ENCODE measurements at places on chromosomes 2 and 18.

- no peak for DNase-seq
These were observed 89.3 kb downstream of the ACVR1 start for GRCh38 chr2:157786663-157787363.

- DNase-seq, result no peak
These were observed 211.3 kb downstream of the ERBB4 start for GRCh38 chr2:212327171-212327809.

GRCh38 chr2:172539767-172540166 lies 16.1 kb upstream of the PDK1 start:
- no peak for DNase-seq

GRCh38 chr18:50334546-50335152 lies 40.2 kb upstream of the SKA1 start:
- DNase-seq, result no peak

- DNase-seq, result no peak
These were observed 106.3 kb upstream of the LYPD1 start for GRCh38 chr2:132776287-132776686.

DNA sequence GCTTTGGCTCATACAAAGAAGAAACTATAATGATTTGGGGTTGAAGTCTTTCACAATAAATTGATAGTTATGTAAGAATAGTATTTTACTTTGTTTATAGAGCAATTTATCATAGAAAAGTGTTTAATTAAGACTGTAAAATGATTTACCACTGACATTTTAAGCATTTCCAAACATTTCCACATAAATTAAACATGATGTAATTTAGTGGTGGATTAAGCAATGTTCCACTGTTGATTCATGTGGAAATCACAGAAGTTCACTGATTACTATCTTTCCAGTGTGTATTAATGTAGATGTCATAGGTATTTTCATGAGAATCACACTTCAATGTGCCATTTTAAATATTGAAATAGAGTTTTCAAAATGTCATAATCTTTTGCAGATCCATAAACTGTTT lies 40.1 kb upstream of the GRB14 start:
- no peak for DNase-seq

DNA sequence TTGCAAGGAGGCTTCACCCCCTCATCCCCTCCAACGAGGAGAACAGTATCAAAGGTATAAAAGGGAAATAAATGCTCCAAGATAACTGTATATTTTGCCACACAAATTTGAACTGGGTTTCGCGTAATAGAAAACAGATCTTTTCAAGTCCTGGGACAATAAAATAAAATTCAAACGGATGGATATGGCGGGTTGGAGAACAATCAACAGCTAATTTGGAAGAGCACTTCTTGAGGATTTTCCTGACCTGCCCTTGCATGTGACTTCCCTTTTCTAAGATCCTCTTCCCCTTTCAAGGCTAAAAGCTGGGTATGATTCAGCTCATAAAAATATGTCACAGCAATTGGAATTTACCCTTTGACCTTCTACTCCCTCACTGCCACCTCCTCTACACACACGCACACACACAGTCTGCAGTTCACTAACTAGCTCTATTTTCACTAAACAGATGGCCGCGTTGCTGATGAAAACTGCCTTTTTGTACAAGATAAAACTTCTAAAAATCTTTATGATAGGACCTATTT lies 386.9 kb downstream of the FIGN start:
- DNase-seq, result no peak

GRCh38 chr2:27622921-27623384 lies 5.9 kb downstream of the CCDC121 start:
- no peak for DNase-seq

DNA sequence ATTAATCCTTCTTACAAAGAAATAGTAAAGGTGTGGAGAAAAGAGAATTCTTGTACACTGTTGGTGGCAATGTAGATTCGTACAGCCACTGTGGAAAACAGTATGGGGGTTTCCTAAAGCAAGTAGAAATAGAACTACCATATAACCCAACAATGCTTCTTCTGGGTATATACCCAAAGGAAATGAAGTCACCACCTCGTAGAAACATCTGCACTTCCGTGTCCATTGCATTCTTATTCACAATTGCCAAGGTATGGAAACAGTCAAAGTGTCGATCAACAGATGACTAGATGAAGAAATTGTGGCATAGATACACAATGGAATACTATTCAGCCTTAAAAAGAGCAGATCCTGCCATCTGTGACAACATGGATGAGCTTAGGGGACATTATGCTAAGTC lies 93.4 kb upstream of the TGIF1 start:
- no peak for DNase-seq

DNA sequence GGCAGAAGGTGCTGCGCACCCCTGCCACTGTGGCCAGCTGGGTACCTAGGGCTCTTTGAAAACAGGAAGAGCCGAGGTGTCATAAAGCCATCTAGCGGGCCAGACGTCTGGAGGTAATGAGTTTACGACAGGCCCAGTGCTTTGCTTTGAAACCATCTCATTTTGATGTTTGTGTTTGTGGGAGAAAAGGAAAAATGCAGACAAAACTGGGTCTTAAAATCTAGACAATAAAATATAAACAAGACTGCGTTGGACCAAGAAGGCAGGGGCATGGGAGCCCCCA lies 3.2 kb downstream of the HOXD9 start:
- no peak for DNase-seq

GRCh38 chr2:88807237-88807962 lies 115.9 kb downstream of the RPIA start:
- DNase-seq, result no peak

DNA sequence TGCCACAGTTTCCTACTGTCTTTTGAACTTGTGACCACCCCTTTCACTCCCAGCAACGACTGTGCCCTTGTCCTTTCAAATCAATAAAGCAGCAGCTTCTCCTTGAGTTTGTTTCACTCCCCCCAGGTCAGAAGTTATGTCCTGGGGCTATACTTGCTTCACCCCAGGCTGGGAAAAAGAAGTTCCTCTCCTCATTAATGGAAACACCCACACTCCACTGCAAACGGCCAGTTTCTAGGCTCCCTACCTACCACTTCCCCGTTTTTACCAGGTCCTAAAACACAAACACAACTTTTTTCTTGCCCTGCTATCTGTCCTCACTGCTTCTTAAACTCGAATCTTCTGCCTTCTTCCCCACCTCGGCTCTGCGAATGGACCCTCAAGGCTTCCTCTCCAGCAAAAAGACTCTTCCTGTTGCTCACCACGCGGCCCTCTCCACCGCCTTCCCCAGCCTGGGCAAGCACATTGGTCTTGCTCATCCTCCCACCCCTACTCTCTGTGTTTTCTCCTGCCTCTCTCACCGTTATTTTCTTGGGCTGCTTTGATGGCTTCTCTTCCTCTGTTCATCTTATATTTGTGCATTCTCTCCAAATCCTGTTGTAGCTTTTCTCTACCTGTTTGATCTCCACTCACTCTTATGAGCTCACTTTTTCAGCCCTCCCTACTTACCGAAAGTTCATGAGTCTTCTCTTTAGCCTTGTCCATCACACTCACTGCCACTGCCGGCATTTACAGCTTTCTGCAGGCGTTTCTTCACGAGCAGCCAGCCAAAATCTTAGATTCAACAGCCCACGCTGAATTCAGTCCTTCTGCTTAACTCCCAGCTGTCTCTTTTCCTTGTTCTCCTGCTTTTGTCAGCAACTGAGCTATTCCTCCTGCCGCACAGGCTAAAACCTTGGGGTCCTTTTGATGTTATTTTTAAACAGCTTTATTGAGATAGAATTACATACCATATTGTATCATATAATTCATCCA lies 7.0 kb upstream of the SP5 start:
- no peak for DNase-seq

DNA sequence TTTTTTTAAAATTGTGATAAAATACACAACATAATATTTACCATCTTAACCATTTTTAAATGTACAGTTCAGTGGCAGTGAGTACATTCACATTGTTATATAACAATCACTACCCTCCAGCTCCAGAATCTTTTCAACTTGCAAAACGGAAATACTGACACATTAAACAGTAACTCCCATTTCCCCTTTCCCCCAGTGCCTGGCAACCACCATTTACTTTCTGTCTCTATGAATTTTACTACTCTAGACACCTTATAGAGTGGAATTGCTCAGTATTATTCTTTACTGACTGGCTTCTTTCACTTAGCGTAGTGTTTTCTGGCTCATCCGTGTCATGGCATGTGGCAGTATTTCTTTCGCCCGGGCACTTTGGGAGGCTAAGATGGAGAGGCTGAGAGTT lies 32.6 kb downstream of the FASTKD2 start:
- peak; percentile 8 for DNase-seq

GRCh38 chr2:1494906-1495305 lies 81.6 kb downstream of the TPO start:
- no peak for DNase-seq

DNA sequence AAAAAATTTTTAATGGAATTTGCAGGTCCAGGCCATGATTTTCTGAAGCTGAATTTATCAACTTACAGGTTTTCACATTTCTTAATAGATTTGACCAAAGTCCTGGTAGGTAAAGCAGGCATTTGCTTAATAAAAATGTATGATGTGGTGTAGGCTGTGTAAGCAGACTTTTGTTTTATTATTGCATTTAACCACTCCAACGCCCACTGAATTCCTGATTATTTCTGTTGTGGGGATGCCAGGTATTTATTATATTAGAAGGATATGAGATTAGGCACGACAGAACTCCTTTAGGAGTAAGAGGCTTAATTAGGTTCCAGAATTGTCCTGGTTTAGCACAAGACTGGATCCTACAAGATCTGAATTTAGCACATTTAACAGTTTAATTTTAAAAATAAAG lies 111.1 kb downstream of the ADCYAP1 start:
- DNase-seq, result no peak

GRCh38 chr2:118773826-118774225 lies 73.6 kb downstream of the EN1 start:
- no peak for DNase-seq

- no peak for DNase-seq
These were observed 84.7 kb downstream of the NEDD4L start for GRCh38 chr18:58128381-58129374.

- peak; percentile 11 for DNase-seq
These were observed 888 bp upstream of the TWSG1 start for GRCh38 chr18:9333441-9334328.

DNA sequence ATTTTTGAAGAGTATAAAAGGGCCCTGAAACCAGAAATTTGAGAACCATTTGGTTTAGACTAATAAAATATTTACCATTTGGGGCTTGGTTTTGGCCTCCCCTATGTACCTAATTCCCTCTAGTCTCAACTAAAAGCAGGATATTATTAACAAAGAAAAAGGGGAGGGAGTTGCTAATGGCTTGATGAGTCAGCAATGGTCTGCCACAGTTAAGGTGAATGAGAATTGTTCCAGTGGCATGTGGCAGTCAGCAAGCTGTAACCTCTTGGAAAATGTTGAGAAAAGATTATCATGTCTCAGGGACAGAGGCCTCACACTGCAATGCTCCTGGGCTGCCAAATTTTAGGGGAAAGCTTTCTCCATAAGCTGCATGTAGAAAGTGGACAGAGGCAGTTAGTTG lies 20.1 kb upstream of the SLC39A10 start:
- DNase-seq, result no peak

DNA sequence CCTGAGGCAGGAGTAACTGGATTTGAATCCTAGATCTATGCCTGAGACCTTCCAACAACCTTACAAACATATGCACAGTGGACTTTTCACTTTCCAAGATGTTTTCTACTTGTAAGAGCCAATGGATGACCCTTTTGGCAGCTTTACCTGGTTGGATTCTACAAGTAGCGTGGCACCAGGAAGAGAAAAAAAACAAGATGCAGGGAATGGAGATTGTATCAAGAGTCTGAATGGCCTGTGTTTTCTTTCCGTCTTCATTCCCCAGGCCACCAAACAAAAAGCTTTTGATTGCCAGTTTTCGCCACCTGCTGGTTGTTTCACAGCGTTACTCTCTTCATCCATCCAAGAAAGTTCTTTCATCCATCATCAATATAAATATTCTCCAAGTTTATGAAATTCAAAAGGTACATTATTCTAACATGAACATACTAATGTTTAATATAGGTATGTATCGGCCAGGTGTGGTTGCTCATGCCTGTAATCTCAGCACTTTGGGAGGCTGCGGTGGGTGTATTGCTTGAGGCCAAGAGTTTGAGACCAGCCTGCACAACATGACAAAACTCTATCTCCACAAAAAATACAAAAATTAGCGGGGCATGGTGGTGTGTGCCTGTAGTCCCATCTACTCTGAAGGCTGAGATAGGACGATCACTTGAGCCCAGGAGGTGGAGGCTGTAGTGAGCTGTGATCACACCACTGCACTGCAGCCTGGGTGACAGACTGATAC lies 3.5 kb upstream of the BCL2 start:
- peak; percentile 69 for DNase-seq

- DNase-seq, result peak; percentile 82
These were observed 16.8 kb upstream of the HES6 start for GRCh38 chr2:238256594-238257104.

DNA sequence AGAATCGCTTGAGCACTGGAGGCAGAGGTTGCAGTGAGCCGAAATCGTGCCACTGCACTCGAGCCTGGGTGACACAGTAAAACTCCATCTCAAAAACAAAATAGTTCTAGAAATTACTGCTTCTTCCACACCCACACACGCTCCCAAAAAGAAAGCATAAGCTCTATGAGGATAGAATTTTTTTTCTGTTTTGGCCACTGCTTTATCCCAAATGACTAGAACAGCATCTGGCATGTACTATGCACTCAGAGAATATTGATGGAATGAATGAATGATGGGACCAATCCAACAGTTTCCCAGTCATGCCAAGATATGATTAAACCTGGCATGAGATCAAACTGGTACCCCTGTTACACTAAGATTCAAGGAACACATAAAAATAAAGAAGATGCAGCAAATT lies 455.4 kb upstream of the CHAC2 start:
- no peak for DNase-seq

Data from Jurkat, Clone E6-1 (cell line).